Coronary artery (tissue), 2 donors: ENCODE measurements at places on chromosomes 2 and 18.

GRCh38 chr18:10949655-10950054, 199.7 kb downstream of the PIEZO2 start:
- DNase-seq: no peak

GRCh38 chr2:128530025-128530573, 211.4 kb upstream of the HS6ST1 start:
- DNase-seq: no peak

- DNase-seq: no peak
Observed at GRCh38 chr2:70596293-70596692, 42.7 kb upstream of the TGFA start.

GRCh38 chr2:10885094-10885860, 26.5 kb upstream of the KCNF1 start:
- DNase-seq: no peak

GRCh38 chr2:216827073-216827720, 32.7 kb downstream of the TNP1 start:
- DNase-seq: no peak

GRCh38 chr2:202019689-202020450, 13.8 kb upstream of the FZD7 start:
- no peak for DNase-seq

- no peak for DNase-seq
Observed at GRCh38 chr2:36605273-36605672, 7.3 kb upstream of the FEZ2 start.
